ENCODE measurements at places on chromosomes 11 and 22.
A peak's percentile ranks its signal among the peaks of the same experiment; 100 is the strongest.

GRCh38 chr11:122440811-122441665 is 214.5 kb upstream of the UBASH3B start:
- DNase-seq, result no peak

- no peak for DNase-seq
Observed at GRCh38 chr11:59216641-59217564, 4.2 kb upstream of the MPEG1 start.

GRCh38 chr11:41996533-41996932 is 537.1 kb upstream of the LRRC4C start:
- DNase-seq, result no peak

DNA sequence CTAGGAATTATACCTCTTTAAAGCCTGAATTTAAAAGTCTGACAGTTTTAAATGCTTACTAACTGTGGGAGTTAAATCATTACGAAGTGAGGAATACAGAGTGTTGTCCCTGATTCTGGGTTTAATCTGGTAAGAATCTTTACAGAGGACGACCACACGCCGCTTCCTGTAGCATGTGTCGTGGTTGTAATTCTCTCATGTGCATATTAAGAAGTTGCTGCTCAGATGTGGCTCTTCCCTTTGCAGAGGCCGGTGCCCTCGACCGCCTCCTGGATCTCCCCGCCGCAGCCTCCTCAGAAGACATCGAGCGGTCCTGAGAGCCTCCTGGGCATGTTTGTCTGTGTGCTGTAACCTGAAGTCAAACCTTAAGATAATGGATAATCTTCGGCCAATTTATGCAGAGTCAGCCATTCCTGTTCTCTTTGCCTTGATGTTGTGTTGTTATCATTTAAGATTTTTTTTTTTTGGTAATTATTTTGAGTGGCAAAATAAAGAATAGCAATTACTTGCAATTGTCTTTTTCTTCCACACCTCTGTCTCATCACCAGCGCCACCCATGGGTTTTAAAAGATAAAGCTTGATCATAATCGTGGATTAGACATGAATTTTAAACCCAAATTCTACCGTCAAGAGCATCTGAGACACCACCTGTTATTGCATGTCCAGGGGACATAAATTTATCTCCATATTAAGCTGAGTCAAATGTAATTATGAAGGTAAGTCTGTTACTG is 6.5 kb downstream of the GAL start:
- peak; percentile 64 for DNase-seq

DNA sequence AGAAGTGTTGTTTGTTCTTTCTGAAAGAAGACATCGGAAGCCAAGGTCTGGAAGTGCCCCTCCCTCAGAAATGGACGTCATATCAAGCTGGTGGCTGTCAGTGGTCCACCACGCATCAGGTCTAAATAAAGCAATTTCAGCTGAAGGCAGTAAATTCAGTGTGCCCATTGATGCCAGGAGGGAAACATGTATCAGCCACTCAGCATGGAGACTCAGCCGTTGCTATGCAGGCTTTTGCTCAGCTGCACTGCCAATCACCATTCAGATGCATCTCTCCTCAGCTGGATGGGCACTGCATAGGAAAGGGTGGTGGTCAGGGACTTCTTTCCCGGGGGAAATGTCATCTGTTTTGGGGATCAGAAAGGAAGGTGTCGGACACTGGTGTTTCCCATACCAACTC is 878.2 kb downstream of the NTM start:
- DNase-seq, result no peak

GRCh38 chr11:35917676-35918075 is 26.2 kb upstream of the LDLRAD3 start:
- no peak for DNase-seq

DNA sequence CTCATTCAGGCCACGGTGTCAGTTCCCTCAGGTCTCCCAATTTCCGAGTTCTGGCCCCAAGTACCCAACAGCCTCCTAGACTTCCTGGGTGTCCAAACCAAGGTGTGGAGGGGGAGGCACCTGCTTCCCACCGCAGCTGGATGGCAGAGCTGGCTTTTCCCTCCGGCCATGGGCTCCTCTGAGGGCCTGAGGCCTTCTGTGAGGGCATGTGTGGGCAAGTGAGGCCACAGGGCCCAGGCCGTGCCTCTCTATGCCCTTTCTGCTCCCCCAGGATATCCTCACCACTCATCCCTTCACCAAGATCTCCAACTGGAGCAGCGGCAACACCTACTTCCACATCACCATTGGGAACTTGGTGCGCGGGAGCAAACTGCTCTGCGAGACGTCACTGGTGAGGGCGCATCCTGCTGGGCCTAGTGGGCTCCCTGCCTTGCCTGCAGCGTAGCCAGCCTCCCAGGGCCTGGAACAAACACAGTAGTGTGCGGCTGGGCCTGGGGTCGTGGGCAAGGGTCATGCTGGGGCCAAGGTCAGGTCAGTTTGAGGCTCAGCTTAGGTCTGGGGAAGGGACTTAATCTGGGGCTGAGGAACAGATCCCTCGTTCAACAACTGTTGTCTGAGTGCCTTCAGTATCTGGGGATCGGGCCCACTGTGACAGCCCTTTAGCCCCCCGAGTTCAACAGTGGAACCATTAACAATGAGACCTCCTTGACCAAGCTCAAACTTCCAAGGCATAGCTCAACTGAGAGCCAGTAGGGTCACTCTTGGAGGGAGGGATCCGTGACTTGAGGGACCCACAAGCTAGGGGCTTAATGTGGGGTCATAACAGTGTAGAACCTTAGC is 85.8 kb downstream of the MYO7A start:
- no peak for DNase-seq

GRCh38 chr11:66845143-66845875 is 2.1 kb downstream of the RCE1 start:
- DNase-seq, result no peak

DNA sequence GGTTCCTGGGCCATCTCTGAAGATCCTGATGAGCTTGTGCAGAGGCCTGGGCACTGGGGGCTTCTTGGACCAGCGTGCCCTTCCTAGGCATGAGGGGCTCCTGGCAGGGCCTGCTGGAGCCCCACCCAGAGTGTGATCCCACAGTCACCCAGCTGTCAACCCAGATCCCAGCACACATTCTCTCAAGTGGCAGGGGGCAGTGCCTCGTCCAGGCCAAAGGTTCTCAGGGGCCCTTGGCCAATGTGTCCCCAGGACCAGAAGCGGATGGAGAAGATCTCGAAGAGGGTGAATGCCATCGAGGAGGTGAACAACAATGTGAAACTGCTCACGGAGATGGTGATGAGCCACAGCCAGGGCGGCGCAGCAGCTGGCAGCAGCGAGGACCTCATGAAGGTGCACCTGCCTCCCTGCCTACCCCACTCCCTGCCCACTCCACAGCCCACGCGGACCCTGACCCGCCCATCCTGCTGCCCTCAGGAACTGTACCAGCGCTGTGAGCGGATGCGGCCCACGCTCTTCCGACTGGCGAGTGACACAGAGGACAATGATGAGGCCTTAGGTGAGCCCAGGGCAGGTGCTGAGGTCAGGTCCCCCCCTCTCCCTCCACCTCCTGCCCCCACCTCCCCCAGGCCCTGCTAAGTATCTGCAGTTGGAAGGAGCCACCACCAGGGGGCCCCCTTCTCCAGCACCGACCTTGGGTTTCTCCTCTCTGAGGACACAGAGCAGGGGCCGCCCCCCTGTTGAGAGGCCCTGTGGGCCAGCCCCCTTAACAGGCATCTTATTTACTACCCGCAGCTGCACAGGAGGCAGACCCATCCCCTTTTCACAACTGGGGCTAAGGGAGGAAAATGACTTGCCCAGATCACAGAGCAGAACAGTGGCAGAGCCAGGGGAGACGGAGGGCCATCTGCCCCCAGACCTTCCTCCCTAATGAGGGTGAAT is 14.7 kb downstream of the GGA1 start:
- DNase-seq, result peak; percentile 92

GRCh38 chr22:49934891-49935557 is 16.6 kb downstream of the CRELD2 start:
- DNase-seq, result peak; percentile 94

- DNase-seq, result peak; percentile 71
Observed at GRCh38 chr11:503179-503981, 3.7 kb downstream of the RNH1 start.

- no peak for DNase-seq
Observed at GRCh38 chr11:32184723-32185376, 94.0 kb downstream of the RCN1 start.

DNA sequence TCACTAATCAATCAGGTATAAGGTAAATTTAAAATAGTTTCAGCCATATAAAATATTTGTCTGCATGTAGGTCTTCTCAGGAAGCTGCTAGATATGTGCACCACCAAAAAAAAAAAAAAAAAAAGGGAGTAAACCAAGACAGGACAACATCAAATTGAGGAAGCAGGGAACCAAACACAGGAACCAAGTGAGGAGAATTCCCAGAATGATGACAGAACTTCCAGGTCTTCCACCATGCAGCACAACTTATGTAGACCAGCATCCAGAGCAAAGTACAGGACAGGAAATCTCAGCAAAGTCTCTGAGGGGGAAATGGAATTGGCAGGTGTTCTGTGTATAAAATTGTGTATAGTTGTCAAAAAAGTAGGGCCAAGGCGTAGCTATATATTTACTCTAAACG is 101.2 kb upstream of the CTSC start:
- DNase-seq, result no peak

GRCh38 chr11:68142028-68142412 is 20.8 kb upstream of the CHKA start:
- DNase-seq, result peak; percentile 74

GRCh38 chr22:45897736-45898135 is 79.2 kb downstream of the WNT7B start:
- no peak for DNase-seq
